T-cell (primary cell): ENCODE measurements at places on chromosomes 3 and 15.

GRCh38 chr3:61864886-61865285 lies 303.5 kb downstream of the PTPRG start:
- no peak for DNase-seq

GRCh38 chr3:46750555-46751038 lies 32.9 kb upstream of the PRSS50 start:
- no peak for DNase-seq

DNA sequence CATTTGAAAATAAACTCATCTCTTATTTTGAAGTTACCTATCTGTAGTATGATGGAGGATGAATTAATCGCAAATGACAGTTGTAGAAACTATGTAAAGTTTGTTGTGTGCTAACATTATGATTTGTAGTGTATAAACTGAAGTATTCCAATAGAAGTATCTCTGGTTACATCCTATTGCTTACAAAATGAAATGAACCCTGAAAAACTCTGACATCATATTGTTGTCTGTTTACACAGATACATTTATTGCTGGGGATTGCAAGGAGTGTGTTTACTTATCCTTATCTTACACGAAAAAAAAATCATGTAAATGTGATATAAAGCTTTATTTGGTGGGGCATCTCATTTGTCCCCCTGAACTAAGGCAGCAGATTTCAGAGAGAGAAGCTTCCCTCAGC lies 2.6 kb upstream of the ABHD10 start:
- DNase-seq, result no peak

- no peak for DNase-seq
Observed at GRCh38 chr15:25890529-25890928, 27.4 kb upstream of the ATP10A start.

- no peak for DNase-seq
Observed at GRCh38 chr3:190644035-190644434, 130.2 kb downstream of the IL1RAP start.

- DNase-seq, result no peak
Observed at GRCh38 chr3:87298111-87298718, 21.8 kb upstream of the POU1F1 start.

DNA sequence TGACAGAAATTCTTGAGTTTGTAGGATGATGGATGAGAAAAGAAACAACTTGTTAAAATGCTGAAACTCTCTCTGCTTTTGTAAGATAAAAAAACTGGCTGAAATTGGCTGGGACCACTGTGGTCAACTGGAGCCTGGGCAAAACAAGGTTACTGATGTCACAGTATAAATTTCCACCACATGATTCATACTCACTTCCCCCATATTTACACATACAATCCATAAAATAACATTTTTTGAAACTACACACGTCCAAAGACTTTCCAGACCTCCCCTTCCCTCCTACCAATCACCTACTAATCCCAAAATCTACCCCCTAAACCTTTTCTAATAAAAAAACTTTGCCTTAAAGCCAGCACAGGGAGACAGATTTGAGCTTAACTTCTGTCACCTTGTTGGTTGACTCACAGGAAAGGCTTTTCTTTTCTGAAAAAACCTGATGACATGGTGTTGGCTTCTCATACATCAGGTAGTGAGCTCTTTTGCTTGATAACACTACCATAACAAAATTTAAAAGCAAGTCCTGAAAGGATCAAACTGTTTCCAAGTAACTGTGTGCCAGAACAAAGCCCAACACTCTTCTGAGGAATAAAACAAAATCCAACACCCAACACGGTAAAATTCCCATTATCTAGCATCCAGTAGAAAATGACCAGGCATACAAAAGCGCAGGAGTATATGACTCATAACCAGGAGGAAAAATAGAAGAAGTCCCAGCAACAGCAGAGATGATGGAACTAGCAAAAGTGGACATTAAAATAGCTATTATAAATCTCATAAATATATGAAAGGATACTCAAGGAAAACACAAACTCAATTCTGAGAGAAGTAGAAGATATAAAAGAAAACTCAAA lies 87.3 kb upstream of the SNRK start:
- no peak for DNase-seq

GRCh38 chr15:80404057-80404760 lies at the start of gene ARNT2:
TSS of gene ARNT2 (plus strand) at chr15:80404382. CDS start at chr15:80404516, 134 bp downstream.
- no peak for DNase-seq

DNA sequence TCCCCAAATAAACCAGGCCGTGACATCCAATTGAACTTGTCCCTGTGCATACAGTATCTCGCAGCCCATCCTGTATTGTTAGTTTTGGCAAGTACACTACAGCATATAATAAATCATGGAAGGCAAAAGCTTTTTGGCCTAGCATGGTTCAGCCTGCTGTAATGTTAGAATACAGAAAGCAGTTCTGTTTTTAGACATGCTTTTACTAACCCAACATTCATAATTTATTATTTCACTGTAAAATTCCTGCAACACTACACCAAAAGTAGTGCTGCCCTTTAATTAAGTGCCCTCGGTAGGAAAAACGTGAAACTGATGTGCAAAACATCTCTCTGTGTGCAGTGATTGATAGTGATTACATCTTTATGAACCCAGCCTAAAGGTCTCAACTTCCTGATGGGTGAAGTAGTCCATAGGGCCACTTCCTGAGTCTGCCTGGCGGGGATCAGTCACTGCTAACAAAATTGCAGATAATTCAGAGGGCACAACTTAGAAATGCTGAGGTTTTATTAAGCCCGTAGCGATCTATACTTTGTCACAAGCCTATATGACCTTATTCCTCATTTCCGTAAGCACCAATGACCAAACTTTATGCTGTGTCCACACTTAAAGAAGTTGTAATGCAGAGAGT lies 227.8 kb downstream of the CDIN1 start:
- DNase-seq, result no peak

- no peak for DNase-seq
Observed at GRCh38 chr3:123757281-123757940, 126.7 kb downstream of the MYLK start.

DNA sequence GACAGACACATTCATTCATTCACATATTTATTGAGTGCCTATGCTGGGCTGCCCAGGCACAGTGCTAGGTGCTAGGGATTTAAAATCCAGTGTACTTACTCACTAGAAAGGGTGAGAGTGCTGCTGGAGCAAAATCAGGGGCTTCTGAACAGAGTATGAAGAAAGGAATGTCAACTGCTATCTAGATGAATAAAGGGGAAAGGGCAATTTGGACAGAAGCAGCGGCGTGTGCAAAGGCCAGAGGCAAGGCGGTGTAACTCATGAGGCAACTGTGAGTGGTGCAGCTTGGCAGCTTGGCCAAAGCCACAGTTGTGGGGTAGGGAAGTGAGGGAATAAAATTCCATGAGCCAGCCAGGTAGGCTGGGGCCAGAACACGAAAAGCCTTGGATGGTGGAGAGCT lies 76.7 kb downstream of the RAD18 start:
- no peak for DNase-seq

GRCh38 chr15:41256577-41257038 lies 25.5 kb downstream of the CHP1 start:
- DNase-seq, result no peak

- DNase-seq, result peak; percentile 38
Observed at GRCh38 chr15:63473007-63473748, 31.2 kb upstream of the USP3 start.

GRCh38 chr15:52281085-52282035 lies 14.2 kb downstream of the MYO5C start:
- no peak for DNase-seq

DNA sequence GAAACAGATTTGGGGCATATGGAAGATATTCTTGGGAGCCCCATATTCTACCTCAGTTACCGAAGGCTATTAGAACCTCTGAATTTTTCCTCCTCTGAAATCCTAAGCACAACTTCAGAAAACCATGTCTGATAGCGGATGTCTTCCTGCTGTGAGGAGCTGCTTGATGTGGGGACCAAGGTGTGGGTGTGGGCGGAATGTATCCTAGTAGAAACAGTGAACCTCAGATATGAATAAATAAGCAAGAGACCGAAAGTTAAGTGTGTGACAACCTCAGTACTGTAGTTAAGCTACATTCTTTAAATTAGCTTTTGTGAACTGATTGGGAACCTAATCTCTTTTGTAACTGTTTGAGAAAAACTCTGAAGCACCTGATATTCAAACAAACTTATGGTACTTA lies 46.9 kb downstream of the SENP2 start:
- DNase-seq, result no peak

DNA sequence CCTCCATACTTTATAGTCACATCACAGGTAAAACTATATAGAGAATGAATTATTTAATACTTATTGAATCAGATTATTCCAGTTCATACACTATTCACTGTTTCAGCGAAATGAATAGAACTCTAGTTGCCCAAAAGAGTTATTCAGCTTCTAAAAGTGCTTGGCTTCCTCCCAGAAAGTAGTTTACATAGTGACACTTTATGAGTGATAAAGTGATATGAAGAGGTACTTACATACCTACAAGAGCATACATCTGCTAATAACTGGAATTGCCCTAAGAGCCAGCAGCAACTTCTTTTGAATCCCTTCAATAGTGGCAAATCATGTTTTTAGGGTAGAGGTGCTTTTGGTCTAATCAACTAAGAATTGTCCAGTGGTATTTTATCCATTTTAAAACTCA lies 635.1 kb upstream of the AGTR1 start:
- no peak for DNase-seq

DNA sequence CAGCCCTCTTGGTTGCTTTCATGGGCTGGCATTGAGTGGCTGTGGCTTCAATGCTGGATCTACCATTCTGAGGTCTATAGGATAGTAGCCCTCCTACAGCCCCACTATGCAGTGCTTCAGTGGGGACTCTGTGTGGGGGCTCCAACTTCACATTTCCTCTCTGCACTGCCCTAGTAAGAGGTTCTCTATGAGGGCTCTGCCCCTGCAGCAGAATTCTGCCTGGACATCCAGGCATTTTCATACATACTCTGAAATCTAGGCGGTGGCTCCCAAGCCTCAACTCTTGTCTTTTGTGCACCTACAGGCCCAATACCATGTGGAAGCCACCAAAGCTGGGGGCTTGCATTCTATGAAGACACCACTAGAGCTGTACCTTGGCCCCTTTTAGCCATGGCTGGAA lies 195.8 kb downstream of the IGSF11 start:
- DNase-seq, result no peak

DNA sequence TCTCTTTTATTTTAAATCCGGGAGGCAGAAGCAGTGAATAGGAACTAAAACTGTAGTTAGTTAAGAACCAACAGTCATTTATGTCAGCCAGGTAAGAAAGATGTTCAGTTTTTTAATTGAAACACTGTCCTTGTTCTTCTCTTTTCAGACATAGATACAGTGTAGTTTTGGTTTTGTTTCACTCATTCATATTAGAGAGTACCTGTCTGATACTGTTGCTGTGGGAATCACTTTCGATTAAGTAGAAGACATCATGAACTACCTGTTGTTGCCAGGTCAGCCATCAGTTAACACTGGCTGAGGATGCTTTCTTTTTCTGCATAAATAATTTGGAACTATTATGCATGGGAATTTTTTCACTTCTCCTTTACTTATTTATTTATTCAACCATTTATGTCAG lies 700.4 kb downstream of the OTOL1 start:
- DNase-seq, result no peak

- no peak for DNase-seq
Observed at GRCh38 chr3:55888282-55888885, 401.3 kb upstream of the WNT5A start.

DNA sequence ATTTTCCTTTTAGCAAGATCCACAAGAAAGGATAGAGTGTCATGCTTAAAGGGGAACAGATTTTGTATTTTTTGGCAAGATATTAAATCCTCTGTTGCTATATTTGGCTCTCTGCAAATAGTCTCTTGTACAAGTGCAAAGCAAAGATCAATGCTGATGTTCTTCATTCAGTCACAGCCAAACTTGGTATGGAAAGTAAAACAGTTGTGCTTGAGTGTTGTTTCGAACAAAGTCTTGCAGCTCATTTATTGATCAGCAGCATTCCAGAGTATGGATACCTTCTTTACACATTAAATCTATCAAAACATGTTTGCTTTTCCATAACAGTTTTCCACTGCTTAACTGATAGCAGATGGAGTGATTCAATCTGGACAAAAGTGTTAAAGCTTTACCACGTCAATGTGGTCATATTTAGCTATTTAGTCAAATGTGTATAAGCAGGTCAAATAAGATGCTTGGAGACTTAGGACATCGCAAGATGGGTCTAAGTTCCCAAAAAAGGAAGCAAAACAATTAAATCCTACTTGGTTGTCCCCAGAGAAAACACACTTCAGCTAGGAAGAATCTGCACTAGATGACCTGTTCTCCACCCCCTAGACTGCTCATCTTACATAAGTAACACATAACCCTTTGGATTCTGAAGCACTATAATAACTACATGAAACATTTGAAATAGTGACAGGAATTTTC lies 52.4 kb downstream of the VGLL3 start:
- DNase-seq, result no peak

DNA sequence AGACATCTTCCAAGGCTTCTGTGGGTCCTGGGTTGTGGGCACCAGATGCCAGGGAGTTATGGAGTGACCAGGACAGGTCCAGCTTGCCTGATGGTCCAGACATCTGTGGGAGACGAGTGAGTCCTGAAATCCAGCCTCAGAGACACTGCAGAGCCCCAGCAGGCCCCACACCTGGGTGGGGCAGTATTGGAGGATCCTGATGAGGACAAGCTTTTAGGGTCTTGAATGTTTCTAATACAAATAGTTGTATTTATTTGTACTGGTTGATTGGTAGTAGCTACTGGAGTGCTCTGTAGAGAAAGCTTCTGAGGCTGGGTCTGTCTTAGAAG lies 67.5 kb upstream of the PRR23C start:
- no peak for DNase-seq

GRCh38 chr3:3853544-3853943 lies 54.3 kb downstream of the LRRN1 start:
- DNase-seq, result no peak

DNA sequence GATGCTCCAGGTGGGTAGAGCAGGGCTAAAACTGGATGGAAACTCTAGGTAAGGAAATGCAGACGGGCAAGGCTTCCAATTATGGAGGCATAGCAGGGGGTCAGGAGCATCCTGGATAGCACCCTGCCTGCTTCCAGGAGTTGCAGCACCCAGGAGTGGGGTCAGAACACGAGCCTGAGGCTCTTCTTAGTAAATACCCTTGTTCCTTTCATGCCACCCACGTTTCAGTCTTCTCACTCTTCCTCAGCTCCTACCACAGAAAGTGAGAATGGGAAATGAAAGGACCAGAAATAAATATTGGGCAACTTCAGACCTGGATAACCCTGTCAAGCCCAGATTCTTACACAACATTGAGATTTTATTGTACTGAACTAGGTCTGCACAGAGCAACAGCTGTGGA lies 16.4 kb downstream of the CCR1 start:
- DNase-seq, result no peak

GRCh38 chr3:173773800-173774199 lies 376.3 kb downstream of the NLGN1 start:
- DNase-seq, result no peak

DNA sequence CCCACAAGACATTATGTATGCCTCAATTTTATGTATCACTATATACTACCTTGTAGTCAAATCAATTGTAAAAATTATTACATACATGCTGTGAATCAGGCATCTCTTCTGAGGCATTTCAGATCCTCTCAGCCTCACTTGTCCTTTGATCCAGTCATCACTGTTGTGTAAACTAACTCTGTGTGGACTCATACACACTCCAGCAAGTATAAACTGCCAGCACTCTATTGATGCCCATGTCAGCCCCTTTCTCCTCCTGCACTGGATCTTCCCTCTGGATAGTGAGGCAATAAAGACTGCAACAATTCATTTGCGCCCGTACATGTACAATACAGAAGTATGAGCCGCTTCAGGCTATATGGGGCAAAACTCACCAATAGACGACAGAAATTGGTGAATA lies 364.7 kb upstream of the TGFBR2 start:
- no peak for DNase-seq
